Thymus (tissue), 14 donors: ENCODE measurements at places on chromosomes 11 and 22. TPM values are rescaled to one million over a fixed set of nuclear protein-coding genes. Genes with fewer than 3 reads are reported as not detected.

DNA sequence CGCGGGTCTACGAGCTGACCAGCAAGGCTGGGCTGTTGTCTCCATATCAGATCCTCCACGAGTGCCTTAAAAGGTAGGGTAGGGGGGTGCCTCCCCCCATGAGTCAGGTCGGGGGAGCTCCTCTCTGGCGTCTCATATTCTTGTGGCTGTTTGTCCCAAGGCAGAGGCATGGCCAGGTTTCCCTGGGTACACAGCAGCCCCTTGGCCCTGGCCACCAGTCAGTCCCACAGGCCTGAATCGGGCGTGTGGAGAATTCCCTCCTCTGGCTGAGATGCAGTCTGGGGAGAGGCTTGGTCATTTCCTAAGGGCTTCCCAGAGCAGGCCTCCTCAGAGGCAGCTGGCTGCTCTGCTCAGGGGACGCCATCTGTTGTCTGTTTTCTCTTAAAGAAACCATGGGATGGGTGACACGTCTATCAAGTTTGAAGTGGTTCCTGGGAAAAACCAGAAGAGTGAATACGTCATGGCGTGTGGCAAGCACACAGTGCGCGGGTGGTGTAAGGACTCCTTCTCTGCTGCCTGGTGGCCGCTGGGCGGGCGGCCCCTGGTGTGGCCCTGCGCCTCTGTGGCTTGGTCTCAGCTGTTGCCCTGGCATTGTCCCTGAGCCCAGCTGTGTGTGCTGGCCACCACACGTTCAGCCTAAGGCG, 9.6 kb upstream of the RANBP1 start:
- DNase-seq, result no peak
- no peak overlapping the region for H3K27ac ChIP-seq
- peaks cover 33% of the 10 kb centered on the region for H3K4me1 ChIP-seq
- peaks cover 85% of the 10 kb centered on the region for H3K36me3 ChIP-seq

Gene CDC42BPG
- total RNA-seq, result 1.7 TPM

Gene CCDC86
- 9.2 TPM for total RNA-seq

Gene PTPRJ
- total RNA-seq, result 7.5 TPM

- H3K27me3 ChIP-seq, result no peaks in the 10 kb centered on the region
- DNase-seq, result no peak
- H3K27ac ChIP-seq, result no peak overlapping the region
- H3K36me3 ChIP-seq, result no peaks in the 10 kb centered on the region
Measured at GRCh38 chr11:93652161-93652597, 9.3 kb upstream of the CEP295 start.

DNA sequence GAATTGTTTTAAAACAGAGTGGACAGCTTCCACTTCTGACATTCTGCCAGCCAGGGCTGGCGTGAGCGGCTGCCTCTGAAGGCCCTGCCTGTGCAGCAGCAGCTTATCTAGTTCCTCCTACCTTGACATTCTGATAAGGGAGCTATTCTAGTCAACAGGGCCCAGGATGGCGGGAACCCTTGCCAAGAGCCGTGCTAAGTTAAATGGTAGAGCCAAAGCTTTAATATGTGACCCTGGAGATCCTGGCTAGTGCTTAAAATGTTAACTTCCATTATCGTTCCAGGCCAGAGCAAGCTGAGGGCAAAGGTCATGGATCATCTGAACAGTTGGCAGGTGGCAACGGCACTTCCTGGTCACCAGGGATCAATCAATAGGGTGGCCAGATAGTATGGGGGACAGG, 3.5 kb downstream of the KCNJ5 start:
- H3K4me3 ChIP-seq, result no peak overlapping the region
- no peak for DNase-seq
- H3K36me3 ChIP-seq, result no peaks in the 10 kb centered on the region
- H3K27ac ChIP-seq, result no peak overlapping the region

Gene GLYAT
- not detected for total RNA-seq

Gene CECR2
- total RNA-seq, result 0.42 TPM

Gene CRYBB3
- total RNA-seq, result 0.09 TPM

DNA sequence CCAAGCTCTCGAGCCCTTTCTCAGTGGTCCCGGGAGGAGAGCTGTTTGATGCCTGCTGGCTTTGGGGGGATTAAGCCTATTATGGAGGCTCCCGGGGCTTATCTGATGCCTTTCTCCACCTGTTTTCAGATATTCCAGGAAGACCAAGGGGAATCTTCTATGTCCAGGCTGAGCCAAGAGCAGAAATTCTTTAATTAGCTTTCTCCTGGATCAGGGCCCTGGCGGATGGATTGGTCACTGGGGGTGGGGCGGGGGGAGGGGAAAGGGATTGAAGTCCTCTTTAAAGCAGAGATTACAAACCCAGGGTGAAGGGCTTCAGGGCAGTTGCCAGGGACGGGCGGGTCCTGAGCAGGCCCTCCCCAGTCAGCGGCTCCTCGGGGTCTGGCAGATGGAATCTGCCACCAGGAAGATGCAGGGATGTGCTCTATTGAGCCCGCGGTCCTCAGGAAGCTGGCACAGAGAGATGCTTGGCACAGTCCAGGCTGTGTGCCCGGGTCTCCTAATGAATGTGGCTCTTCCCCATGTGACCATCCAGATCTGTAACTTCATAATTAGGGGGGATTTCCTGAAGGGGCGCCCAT, 33.6 kb downstream of the MACROD1 start:
- peaks cover 35% of the 10 kb centered on the region for H3K4me1 ChIP-seq
- no peaks in the 10 kb centered on the region for H3K27me3 ChIP-seq
- no peak overlapping the region for H3K27ac ChIP-seq
- no peak overlapping the region for H3K4me3 ChIP-seq

Gene VSTM5
- 0.19 TPM for total RNA-seq

GRCh38 chr11:3111466-3111865, 53.6 kb downstream of the OSBPL5 start:
- H3K27ac ChIP-seq, result no peak overlapping the region
- H3K4me1 ChIP-seq, result no peaks in the 10 kb centered on the region
- H3K36me3 ChIP-seq, result peaks cover 60% of the 10 kb centered on the region

DNA sequence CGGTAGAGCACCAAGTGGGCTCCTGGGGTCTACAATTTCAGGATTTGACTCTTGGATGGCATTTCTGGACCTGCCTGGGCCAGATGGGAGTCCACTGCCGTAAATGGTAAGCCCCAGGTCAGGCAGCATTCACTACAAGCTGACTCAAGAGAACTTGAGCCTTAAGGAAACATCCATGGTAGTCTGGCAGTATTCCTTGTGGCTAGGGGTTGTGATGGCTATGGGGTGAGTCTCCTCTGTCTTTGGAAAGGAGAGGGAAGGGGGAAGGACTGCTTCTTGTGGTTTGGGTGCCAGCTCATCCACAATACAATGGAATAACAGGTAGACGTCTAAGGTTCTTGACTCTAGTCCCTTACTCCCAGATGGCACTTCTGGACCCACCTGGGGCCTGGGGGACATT, 32.3 kb upstream of the POU2AF2 start:
- no peak overlapping the region for H3K4me3 ChIP-seq
- DNase-seq, result no peak
- no peak overlapping the region for H3K27ac ChIP-seq
- H3K27me3 ChIP-seq, result no peaks in the 10 kb centered on the region

- H3K27ac ChIP-seq, result no peak overlapping the region
- no peak overlapping the region for H3K4me3 ChIP-seq
- no peaks in the 10 kb centered on the region for H3K4me1 ChIP-seq
- H3K36me3 ChIP-seq, result no peaks in the 10 kb centered on the region
- no peaks in the 10 kb centered on the region for H3K27me3 ChIP-seq
Measured at GRCh38 chr11:114953039-114953438, 274.7 kb downstream of the NXPE2 start.

DNA sequence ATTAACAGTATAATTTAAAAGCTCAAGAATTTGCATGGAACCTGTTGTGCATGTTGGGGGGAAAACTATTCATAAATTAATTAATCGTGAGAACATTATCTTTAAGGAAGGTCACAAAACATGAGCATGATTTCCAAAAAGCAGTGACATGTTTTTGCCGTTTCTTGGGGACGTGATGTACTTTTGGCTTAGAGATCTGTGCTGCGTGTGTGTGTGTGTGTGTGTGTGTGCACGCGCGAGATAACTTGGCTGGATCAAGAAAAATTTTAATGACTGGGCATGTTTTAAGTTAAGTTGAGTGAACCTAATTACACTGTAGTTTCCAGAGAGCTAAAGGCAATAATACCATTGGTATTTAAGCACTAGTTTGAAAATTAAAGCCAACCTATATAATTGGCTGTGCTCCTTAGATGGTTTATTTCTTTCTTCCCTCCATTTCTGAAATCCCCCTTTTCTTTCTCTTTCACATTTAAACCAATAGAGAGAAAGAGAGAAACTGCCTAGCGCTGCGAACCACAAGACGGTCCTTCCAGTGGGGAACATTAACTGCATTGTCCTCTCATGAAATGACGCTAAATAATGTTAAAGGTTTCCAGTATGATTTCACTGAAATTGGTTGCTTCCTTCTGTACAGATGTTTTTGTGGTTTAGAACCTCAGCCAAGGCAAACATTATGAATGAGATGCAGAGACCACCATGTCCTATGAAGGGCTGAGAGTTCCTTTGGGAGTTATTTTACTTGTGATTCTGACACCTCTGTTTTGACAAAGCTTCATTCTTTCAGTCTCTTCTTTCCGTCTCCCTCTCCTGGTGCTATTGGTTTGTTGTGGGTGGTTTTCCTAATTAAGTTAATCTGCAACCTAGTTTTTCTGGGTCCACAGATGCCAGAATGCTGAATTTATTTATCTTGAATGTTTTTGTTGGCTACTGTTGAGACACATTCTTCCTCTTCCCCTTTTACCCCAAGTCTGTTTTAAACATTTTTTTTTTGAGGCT, 51.7 kb downstream of the ZBTB16 start:
- H3K4me3 ChIP-seq, result no peak overlapping the region
- H3K27me3 ChIP-seq, result peaks cover 15% of the 10 kb centered on the region
- no peak overlapping the region for H3K27ac ChIP-seq
- H3K4me1 ChIP-seq, result peaks cover 4% of the 10 kb centered on the region
- DNase-seq, result no peak

GRCh38 chr11:12569499-12570425, 104.5 kb upstream of the TEAD1 start:
- H3K27ac ChIP-seq, result no peak overlapping the region
- no peaks in the 10 kb centered on the region for H3K4me1 ChIP-seq
- DNase-seq, result no peak
- no peaks in the 10 kb centered on the region for H3K27me3 ChIP-seq

Gene CTNND1
- 38.6 TPM for total RNA-seq

- H3K4me3 ChIP-seq, result no peak overlapping the region
- no peaks in the 10 kb centered on the region for H3K4me1 ChIP-seq
- no peak for DNase-seq
- no peaks in the 10 kb centered on the region for H3K27me3 ChIP-seq
- no peak overlapping the region for H3K27ac ChIP-seq
Measured at GRCh38 chr11:16871368-16871767, 132.9 kb downstream of the C11orf58 start.

Gene VSIG2
- total RNA-seq, result 0.14 TPM

Gene TUT1
- 7.8 TPM for total RNA-seq

GRCh38 chr11:122159173-122159721, 43.2 kb upstream of the BLID start:
- no peaks in the 10 kb centered on the region for H3K4me1 ChIP-seq
- peak overlapping the region; percentile 19 for H3K27ac ChIP-seq
- H3K36me3 ChIP-seq, result no peaks in the 10 kb centered on the region
- H3K4me3 ChIP-seq, result no peak overlapping the region
- DNase-seq, result peak; percentile 35

Gene MS4A1
- total RNA-seq, result 27.5 TPM
